ENCODE measurements at places on chromosomes 16 and 17.

DNA sequence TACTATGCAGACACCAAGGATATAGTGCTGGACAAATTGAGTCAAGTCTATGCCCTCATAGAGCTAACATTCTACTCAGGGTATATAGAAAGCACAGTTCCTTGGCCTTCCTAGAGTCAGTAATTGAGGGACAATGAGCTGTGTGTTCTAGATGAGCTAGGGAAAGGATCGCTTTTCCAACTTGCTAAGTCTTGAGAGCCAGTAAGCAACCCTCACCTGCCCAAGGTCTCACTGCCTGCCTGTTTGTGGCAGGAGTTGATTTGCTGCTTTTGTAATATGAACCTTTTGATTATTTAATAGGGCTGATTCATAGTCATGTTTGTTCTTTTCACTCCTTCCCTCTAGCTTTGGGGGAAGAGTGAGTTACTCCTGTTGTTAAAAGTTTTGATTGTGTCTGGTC is 6.5 kb downstream of the DDX42 start:
- DNase-seq: no peak
- H3K27me3 ChIP-seq: no peaks in the 10 kb centered on the region
- peaks cover 11% of the 10 kb centered on the region for H3K4me1 ChIP-seq
- H3K27ac ChIP-seq: no peak overlapping the region
- H3K36me3 ChIP-seq: no peaks in the 10 kb centered on the region

- no peak overlapping the region for H3K27ac ChIP-seq
- H3K4me3 ChIP-seq: no peak overlapping the region
- peaks cover 9% of the 10 kb centered on the region for H3K4me1 ChIP-seq
- H3K27me3 ChIP-seq: no peaks in the 10 kb centered on the region
- no peaks in the 10 kb centered on the region for H3K36me3 ChIP-seq
Observed at GRCh38 chr16:3696425-3697218, 20.7 kb downstream of the TRAP1 start.

DNA sequence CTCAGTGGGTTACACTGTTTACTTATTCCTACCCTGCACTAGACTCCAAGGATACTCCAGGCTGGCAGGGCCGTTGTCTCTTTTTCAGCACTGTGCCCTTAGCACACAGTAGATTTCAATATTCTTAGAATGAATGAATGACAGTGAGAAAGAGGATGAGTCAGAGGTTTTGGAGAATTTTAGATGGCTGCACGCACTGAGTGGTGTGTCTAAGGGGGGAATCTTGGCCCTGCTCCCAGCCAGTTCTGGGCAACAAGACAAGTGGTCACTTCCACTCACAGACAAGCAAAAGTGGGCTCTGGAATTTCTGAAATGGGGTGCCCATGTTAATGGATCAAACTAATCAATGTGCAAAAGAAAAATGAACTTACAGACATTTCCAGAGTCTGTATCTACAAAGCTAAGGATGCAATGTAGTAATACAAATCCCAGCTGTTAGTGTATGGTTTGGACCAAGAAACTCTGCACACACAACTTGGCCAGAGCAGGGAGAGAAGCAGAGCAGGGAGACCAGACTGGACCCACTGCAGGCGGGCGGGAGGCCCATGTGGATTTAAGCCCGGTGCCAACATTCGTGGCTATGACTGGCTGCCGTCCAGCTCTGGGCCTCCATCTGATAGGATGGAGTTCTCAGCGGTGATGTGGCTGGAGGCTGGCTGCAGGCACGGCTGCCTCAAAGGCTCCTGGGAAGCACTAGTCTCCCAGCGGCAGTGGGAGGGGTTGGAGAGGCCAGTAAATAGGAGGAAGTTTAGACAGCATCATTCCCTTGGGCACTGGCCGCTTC is 95.6 kb upstream of the CDYL2 start:
- H3K27me3 ChIP-seq: no peaks in the 10 kb centered on the region
- H3K4me3 ChIP-seq: no peak overlapping the region
- DNase-seq: no peak

- no peak overlapping the region for H3K27ac ChIP-seq
- H3K4me1 ChIP-seq: no peaks in the 10 kb centered on the region
- H3K4me3 ChIP-seq: no peak overlapping the region
- no peaks in the 10 kb centered on the region for H3K36me3 ChIP-seq
Observed at GRCh38 chr16:31528523-31529107, 915 bp downstream of the AHSP start.

DNA sequence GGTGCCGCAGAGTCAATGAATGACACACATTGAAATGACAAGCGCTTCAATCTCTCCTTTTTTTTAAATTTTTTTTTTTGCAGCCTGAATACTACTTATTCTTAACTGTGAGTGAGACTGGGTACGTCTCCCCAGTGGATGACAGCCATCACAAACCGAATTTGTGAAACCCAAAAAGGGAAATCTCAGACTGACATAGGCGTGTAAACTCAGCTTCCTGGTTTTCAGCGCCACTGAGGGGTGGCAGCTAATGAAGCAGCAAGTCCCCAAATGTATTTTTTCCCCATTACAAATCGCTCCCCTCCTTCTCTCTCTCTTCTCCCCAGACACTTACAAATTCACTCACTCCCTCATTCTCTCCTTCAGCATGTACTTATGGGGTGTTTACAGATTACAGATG is 196.0 kb downstream of the MAF start:
- no peak for DNase-seq
- H3K27me3 ChIP-seq: no peaks in the 10 kb centered on the region
- H3K36me3 ChIP-seq: no peaks in the 10 kb centered on the region
- no peak overlapping the region for H3K27ac ChIP-seq

DNA sequence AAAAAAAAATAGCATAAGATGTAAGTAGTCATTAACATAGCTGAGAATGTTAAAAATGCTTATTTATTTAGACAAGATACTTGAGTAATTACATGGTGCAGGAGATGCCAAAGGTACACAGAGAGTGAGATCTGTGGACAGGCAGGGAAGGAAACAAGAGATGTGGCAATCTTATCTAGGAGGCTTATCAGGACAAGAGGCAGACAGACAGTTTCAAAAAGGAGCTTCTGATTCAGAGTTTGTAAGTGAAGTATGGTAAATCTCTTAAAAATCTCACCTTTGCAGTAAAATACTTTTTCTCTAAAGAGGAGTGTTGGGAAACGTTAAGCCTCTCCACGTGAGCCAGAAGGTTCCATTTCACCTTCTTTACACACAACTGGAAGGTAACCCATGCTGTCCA is 19.9 kb upstream of the GHDC start:
- H3K27me3 ChIP-seq: no peaks in the 10 kb centered on the region
- peaks cover 27% of the 10 kb centered on the region for H3K36me3 ChIP-seq
- no peak overlapping the region for H3K27ac ChIP-seq
- DNase-seq: no peak

DNA sequence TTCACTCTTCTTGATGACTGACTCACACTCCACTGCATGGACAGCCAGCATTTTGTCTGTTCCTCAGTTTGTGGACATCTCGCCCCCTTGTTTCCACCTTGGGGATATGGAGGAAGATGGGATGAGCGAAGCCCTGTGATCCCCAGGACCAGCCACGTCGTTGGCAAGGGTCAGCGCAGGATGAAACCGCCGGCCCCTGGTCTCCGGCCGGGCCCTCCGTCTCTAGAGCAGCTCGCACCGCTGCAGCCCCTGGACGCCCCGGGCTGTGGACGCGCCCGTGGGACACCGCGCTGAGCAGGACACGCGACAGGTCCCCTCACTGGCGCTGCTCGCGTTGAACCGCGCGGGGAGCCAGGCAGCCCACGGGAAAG is 604 bp upstream of the ZC3H18 start:
- peaks cover 5% of the 10 kb centered on the region for H3K4me1 ChIP-seq
- no peaks in the 10 kb centered on the region for H3K36me3 ChIP-seq
- no peak for DNase-seq
- peak overlapping the region; percentile 45 for H3K27ac ChIP-seq
- peak overlapping the region; percentile 78 for H3K4me3 ChIP-seq

- no peak overlapping the region for H3K4me3 ChIP-seq
- no peak overlapping the region for H3K27ac ChIP-seq
- no peaks in the 10 kb centered on the region for H3K27me3 ChIP-seq
Observed at GRCh38 chr17:42709561-42709960, 27.2 kb downstream of the CNTNAP1 start.

- H3K27ac ChIP-seq: no peak overlapping the region
- no peaks in the 10 kb centered on the region for H3K36me3 ChIP-seq
- no peaks in the 10 kb centered on the region for H3K27me3 ChIP-seq
- peaks cover 3% of the 10 kb centered on the region for H3K4me1 ChIP-seq
Observed at GRCh38 chr17:74190154-74190553, 13.3 kb upstream of the RPL38 start.

GRCh38 chr16:11050536-11050935 is 106.2 kb downstream of the CLEC16A start:
- peaks cover 20% of the 10 kb centered on the region for H3K4me1 ChIP-seq
- no peaks in the 10 kb centered on the region for H3K27me3 ChIP-seq
- DNase-seq: no peak
- H3K36me3 ChIP-seq: peaks cover 6% of the 10 kb centered on the region
- H3K27ac ChIP-seq: no peak overlapping the region

DNA sequence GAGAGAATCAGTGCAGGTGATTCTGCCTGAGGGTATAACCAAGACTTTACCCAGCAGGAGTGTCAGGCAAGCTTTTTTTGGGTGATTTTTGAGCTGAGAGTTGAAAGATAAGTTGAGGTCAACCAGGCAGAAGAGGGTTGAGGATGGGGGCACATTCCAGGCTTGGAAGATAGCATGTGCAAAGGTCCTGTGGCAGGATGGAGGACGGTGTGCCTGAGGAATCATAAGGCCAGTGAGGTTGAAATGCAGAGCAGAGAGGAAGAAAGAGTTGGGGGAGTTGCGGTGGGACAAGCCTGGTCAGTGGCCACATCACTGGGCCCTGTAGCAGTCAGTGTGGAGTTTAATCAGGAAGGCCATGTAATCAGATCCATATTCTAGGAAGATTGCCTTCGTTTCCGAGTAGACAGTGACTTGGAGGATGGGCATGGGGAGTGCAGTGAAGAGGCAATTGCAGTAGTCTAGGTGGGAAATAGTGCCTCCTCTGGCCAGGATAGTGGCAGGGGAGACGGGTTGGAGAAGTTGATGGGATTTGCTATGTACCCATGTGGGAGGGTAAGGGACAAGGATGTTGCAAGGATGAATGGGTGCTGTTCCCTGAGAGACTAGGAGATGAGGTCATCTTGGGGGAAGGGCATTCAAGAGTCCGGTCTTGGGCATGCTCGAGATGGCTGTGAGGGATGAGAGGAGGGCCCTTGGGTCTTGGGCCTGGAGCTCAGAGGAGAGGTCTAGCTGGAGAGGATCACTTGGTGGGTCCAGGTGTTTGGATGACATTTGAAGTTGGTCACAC is 3.9 kb downstream of the PLEKHG4 start:
- no peak overlapping the region for H3K4me3 ChIP-seq
- no peaks in the 10 kb centered on the region for H3K36me3 ChIP-seq
- no peaks in the 10 kb centered on the region for H3K27me3 ChIP-seq

DNA sequence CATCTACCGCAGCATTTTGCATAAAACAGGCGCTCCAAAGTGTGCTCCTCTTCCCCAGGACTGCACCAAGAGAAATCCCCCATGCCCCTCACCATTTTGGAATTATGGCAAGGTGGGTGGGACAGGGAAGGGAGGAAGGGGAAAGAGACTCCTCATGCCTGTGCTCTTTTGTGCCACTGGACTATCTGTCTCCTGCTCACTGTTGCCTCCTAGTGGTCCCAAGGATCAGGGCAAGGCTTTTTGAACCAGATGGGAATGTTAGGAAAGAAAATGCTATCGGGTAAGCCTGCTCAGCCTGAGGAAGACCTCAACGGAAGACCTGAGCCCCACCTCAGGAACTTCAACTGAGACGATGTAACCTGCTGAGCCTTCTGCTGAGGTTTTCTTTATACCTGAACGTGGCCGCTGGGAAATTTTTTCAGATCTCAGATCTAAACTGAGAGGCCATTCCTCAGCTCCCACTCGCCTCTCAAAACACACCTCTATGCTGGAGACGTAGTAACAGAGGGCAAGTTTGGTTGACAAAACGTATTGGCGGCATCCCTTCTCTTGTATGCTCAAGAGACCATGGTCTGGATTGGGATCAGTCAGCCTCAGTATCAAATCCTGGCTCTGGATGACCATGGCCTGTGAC is 58.3 kb downstream of the SPACA3 start:
- no peaks in the 10 kb centered on the region for H3K36me3 ChIP-seq
- H3K27ac ChIP-seq: no peak overlapping the region
- H3K4me1 ChIP-seq: no peaks in the 10 kb centered on the region
- no peak for DNase-seq

- no peaks in the 10 kb centered on the region for H3K27me3 ChIP-seq
- no peaks in the 10 kb centered on the region for H3K36me3 ChIP-seq
Observed at GRCh38 chr17:78957128-78957527, 22.6 kb downstream of the LGALS3BP start.

DNA sequence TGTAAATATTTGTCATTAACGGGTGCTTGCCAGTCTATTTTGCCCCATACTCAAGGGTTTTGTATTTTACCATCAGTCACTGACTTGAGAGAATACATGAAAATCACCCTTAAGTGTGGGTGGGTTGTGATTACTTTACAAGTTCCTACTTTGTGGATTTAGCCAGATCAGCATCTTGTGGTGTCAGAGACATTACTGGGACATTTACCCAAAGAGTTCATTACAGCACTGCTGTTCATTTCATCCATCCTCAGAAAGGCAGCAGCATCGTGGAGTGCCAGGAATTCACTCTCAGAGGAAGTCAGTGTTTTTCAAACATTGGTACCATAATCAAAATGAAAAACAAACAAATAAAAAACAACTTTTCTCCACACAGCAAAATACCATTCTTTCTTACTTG is 110.8 kb downstream of the CNTNAP4 start:
- no peak overlapping the region for H3K27ac ChIP-seq
- no peaks in the 10 kb centered on the region for H3K4me1 ChIP-seq
- H3K36me3 ChIP-seq: no peaks in the 10 kb centered on the region
- no peaks in the 10 kb centered on the region for H3K27me3 ChIP-seq
- H3K4me3 ChIP-seq: no peak overlapping the region
- DNase-seq: no peak

GRCh38 chr17:4161192-4161966 is 18.4 kb downstream of the CYB5D2 start:
- DNase-seq: no peak
- H3K36me3 ChIP-seq: no peaks in the 10 kb centered on the region
- H3K4me3 ChIP-seq: no peak overlapping the region
- H3K27me3 ChIP-seq: no peaks in the 10 kb centered on the region

DNA sequence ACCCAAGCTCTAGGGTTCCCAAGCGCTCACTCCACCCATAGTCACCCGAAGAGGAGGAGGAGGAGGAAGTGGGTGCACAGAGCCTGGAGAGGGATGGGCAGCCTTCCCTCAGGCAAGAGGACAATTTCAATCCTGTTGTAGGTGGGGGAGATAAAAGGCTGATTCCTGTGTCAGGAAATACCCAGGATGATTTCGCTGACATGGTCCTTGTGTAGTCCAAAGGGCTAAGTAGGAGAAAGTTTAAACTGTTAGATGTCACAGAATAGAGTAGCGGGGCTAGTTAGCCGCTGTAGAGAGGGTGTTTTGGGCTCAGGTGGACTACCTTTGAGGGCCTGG is 1.3 kb upstream of the EXOC7 start:
- no peak overlapping the region for H3K4me3 ChIP-seq
- no peak for DNase-seq
- no peaks in the 10 kb centered on the region for H3K27me3 ChIP-seq
- peaks cover 10% of the 10 kb centered on the region for H3K36me3 ChIP-seq
- no peak overlapping the region for H3K27ac ChIP-seq
- peaks cover 6% of the 10 kb centered on the region for H3K4me1 ChIP-seq

- no peak overlapping the region for H3K27ac ChIP-seq
- DNase-seq: no peak
- H3K4me3 ChIP-seq: peak overlapping the region; percentile 88
- no peaks in the 10 kb centered on the region for H3K36me3 ChIP-seq
- no peaks in the 10 kb centered on the region for H3K27me3 ChIP-seq
Observed at GRCh38 chr17:28372203-28372944, 880 bp downstream of the SARM1 start.

Measured in GM12878 (cell line).